EH (cell line): ENCODE measurements at places on chromosomes 2 and 18.
A peak's percentile ranks its signal among the peaks of the same experiment; 100 is the strongest.

DNA sequence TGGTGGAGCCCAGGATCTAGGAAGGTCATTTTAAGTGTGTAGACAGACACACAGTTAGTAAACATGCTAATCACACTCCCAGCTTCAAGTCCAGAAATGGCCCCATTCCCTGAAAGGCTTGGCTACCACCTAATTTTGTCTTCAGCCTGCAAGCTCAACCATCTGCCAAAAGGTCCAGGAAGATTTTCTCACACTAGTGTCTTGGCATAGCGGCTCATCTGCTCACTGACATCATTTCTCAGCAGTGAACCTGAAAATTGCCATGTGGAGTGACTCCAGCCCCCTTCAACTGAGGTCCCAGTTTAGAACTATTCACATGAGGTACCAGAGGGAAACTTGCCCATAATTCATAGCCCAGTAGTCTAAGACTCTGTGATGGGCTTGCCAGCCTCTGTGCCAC, 748.9 kb downstream of the LRP1B start:
- DNase-seq: no peak

DNA sequence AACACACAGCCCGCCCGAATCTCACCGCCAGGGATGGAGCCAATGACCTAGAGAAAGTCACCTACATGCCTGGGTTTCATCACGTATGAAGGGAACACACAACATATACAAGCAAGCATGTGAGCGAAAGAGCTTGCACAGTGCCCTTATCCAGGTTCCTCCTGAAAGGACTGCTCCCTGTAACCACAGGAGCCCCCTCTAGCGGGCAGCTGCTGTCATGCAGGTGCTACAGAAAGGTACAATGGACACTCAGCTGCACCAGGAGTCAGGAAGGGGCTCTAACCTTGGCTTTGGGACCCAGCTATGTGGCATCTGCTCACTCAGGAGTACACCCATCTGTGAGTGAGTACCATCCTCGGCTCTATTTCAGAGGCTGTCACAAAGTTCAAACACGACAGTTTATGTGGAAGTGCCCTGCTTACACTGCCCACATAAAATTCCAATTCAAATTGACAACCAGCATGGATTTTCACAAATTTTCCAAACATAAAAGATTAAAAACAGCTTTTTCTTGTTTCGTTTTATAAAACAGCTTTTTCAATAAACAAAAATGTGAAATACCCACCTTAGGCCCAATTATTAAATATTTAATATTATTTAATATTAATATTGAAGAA, 3.5 kb downstream of the NDUFA10 start:
- DNase-seq: peak; percentile 61

DNA sequence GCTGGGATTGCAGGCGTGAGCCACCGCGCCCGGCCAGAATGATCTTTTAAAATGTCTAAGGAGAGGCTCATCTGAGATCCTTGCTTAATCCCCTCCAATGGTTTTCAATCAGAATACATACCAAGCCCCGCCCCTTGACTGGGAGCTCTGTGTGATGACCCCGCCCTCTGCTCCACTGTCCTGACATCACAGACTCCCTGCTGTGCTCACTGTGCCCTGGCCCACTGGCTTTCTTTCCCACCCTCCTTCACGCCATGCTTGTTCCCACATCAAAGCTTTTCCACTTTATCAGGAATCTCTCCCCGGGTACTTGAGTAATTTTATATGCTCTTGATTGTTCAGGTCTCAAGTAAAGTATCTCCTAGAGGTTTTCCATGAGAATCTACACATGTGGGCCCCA, 762.3 kb upstream of the ID2 start:
- no peak for DNase-seq

DNA sequence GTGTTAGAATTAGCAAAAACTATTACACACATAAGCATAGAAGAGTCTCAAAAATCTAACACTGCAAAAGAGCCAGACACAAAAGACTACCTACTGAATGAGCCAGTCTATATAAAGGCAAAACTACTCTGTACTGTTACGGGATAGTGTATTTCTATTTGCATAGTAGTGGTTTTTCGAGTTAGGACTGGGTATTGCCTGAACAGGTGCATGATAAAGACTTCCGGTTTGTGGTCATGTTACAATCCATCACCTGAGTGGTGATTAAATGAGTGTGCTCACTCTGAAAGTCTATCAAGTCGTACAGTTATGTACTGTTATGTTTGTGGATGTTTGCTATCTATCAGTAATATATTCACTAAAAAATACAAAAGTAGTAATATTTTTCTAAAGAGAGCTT, 523.3 kb upstream of the SYT4 start:
- DNase-seq: no peak

GRCh38 chr2:215900203-215900611, 113.1 kb downstream of the MREG start:
- peak; percentile 70 for DNase-seq

DNA sequence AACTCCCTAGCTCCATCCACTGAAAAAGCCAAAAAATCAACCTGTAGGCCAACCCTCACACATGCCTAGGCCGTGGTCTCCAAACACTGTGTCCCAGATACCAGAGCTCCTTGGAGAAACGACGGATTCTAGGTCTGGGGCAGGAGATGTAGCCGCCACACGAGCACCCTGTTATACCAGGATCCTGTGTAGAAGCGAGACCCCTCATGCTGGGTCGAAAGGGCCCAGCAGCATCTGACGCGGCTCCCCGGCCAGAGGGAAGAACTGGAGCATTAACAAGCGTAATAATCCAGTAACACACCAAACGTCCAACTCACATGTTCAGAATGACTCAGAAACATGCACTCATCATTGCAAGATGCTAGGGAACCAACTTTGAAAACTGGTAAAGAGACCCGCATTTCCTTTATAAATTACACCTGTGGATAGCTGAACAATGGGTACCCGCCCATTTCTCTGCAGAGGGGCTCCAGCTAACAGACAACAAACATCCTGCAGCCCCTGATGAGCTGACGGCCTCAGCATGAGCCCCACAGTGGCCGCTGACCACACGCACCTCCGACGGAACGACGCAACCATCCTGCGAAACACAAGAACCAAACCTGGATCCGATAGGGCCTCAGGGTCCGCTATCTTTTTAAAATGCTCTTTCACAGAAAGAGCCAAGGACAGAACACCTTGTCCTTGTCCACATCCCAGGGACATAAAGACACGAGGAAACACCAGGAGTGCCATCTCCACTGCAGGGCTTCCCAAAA, 14.2 kb downstream of the SLC66A2 start:
- no peak for DNase-seq
